ENCODE measurements at places on chromosomes 5 and 9.

- DNase-seq = no peak
Observed at GRCh38 chr5:122967085-122967484, 69.4 kb downstream of the PPIC start.

- no peak for DNase-seq
Observed at GRCh38 chr5:168600409-168600808, 21.2 kb upstream of the PANK3 start.

DNA sequence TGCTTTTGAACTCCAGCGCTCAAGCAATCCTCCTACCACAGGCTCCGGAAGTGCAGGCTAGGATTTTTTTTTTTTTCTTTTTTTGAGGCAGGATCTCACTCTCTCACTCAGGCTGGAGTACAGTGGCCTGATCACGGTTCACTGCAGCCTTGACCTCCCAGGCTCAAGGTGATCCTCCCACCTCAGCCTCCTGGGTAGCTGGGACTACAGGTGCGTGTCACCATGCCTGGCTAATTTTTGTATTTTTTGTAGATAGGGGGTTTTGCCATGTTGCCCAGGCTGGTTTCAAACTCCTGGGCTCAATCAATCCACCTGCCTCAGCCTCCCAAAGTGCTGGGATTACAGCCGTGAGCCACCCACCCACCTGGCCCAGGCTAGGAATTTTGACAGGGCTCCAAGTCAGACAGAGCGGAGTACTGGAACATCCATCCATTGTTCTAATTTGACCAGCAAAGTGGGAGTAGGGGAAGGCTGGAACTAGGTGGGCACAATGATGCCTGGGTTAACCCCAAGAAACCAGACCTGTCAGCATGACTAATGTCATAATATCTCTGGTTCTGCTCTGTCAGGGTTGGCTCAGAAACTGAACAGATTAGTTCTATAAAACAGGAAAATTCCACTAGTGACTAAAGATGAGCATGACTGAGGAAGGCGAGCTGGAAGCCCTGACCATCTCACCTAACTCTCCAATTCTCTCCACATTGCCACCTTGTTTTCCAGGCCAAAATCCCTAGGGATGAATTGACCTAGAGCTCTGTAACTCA lies 9.2 kb downstream of the ZBTB5 start:
- DNase-seq = no peak

DNA sequence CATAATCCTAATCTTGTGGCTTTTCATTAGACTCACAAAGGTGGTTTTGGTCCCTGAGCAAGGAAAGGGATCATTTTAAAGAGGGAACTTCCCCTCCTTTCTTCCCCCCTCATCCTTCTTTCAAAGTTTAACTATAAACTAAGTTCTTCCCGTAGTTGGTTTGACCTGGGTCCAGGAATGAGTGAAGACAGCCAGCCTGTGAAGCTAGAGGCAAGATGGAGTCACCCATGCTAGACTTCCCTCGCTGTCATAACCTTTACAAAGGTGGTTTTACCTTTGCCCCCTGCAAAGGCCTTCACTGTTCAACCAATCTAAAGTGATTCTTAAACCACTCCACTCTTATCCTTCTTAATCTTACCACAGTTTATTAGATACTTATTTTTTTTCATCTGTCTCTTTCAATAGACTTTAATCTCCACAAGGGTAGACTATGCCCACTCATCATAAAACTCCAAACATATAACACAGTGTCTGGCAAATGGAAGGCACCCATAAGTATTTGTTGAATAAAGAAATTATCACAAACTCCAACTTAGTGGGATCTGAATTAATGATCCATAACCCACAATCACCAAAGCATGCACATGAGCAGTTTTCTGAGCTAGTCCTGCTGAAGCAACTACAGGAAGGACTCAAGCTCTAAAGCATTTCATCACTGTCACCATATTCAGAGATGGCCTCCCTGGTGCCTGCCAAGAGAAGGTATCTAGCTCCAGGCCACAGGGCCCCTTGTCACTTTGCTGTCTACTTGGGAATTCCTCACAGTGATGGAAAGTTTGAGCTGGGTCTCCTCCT lies 369.0 kb downstream of the SPOCK1 start:
- no peak for DNase-seq

DNA sequence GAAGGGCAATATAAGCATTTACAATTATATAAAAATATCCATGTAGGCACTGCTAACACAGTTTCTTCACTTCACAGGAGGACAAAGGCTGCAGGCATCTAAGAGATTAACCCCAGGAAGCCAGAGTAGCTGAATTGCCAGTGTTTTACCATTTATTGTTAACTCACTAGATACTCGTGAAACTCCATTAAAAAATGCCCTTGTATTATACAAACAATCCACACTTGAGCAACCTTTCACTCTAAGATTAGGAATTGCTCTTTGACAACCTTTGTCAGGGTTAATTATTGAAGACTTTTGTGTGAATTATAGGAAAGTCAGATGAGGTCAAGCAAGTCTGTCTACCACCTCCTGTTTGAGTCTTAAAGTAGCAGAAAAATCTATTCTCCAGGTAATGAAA lies 317.8 kb downstream of the ADGRV1 start:
- no peak for DNase-seq

DNA sequence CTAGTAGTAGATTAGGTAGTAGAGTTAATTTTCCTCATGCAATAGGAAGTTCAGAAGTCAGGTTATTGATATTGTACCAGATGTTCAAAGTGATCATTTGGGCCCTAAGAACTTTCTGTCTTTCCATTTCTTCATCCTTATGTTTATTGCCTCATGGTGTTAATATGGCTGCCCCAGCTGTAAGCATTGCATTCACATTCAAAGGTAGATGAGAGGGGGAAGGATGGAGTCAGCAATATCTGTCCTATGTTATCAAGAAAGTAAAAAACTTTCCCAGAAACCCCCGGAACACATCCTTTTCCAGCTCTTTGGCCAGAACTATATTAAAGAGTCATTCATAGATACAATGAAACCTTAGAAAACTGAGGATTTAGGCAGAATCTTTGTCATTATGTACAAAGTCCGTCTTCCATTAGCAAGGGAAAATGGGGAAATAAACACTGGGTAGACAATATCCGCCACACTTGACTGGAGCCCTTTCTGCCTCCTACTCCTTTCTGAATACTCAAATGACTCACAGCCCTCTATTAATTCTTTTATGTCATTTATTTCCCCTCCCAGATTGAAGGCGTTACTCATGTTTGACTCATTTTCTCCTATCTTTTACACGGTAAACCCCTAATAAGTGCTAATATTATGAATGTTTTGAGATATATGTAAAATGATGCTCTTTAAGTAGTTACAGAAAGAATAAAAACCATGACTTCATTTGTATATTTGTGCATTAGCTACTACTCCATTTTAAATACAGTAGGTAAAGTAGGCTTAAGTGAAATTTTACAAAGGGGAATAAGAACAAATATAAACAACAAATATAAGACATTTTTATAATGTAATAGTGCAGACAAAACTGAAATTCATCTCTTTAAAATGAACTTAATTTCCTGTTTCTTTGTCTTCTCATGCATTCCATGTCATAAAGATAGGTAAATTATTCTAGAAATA lies 127.6 kb downstream of the SLF1 start:
- DNase-seq = no peak
